ENCODE measurements at places on chromosomes 13 and 19.

DNA sequence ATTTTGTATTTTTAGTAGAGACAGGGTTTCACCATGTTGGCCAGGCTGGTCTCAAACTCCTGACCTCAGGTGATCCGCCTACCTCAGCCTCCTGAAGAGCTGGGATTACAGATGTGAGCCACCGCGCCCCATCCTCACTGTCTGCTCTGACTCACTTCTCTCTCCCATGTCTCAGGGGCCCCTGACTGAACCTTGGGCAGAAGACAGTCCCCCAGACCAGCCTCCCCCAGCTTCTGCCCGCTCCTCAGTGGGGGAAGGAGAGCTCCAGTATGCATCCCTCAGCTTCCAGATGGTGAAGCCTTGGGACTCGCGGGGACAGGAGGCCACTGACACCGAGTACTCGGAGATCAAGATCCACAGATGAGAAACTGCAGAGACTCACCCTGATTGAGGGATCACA lies 5.0 kb downstream of the SIGLEC9 start:
- DNase-seq = no peak

DNA sequence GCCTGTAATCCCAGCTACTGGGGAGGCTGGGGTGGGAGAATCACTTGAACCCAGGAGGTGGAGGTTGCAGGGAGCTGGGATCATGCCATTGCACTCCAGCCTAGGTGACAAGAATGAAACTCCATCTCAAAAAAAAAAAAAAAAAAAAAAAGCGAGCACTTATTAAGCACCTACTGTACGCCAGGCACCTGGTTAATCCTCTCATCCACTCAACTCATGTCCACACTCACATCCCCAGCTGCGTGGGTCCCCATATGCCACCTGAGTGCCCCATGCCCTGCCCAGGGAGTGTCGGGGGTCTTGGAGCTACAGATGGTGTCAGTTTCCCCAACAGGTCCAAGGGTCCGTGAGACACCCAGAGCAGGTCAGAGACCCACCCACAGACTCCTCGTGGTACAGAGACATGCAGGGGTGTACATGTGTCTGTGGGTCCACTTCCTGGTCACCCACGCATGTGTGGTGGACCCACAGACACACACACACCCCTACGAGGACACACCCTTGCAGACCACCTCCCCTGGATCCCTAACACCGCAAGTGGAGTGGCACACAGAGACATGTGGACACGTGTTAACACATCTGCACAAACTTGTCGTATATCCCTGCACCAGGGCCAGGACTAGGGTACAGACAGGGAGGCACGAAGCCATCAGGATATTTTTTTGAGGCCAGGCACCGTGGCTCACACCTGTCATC lies 3.5 kb downstream of the INSL3 start:
- no peak for DNase-seq

GRCh38 chr19:42233678-42234292 lies 8.6 kb downstream of the GSK3A start:
- DNase-seq = no peak

GRCh38 chr13:23468811-23469210 lies 35.3 kb upstream of the SACS start:
- no peak for DNase-seq

DNA sequence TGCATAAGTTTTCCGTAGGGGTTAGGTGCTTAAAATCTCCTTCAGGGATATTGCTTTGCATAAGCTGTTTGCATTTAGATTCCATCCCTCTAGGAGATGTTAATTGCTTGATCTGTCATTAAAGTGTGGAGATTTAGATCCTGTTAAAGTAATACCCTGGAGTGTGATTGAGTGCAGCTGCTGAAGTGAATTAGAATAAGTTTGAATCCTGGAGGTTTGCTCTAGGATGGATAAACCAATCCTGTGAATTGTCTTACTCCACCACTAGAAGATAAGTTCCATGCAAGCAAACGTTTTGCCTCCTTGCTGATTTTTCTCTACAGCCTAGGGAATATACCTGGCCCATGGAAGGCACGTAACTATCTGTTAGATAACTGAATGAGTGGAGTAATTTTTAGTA lies 1487.2 kb upstream of the PRR20A start:
- no peak for DNase-seq

DNA sequence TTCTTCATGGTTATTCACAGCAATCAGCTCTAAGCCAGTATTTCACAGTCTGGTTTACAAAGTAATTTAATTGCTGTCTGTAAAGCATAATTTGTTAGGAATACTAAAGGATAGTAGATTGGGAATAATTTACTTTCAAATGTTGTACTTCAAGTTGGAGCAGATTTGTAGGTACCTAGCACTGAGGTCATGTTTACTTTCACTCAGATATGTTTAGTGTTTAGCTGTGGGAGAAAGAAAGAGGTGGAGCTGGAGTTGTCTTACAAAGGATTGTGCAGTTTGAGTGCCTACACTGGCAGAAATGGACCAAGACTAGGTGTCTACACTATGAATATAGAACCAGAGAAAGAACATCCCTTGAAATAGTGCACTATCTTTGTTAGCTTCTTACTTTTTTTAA lies 464.6 kb downstream of the PCDH9 start:
- DNase-seq = no peak

DNA sequence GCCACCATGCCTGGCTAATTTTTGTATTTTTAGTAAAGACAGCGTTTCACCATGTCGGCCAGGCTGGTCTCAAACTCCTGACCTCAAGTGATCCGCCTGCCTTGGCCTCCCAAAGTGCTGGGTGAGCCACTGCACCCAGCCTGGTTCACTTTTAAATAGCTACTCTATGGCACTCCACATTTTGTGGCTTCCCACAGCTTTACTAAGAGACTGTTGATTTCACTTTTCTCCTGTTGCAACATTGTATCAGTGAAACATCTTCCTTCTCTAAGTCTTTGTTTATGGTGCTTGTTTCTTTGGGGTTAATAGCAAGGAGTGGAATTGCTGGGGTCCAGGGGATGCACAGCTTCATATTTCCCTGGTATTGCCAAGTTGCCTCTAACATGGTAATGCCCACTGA lies 12.3 kb downstream of the TMEM38A start:
- DNase-seq = no peak

GRCh38 chr13:105069106-105069505 lies 1466.4 kb downstream of the EFNB2 start:
- DNase-seq = no peak

GRCh38 chr13:31035185-31035965 lies 102.9 kb downstream of the TEX26 start:
- DNase-seq = no peak

DNA sequence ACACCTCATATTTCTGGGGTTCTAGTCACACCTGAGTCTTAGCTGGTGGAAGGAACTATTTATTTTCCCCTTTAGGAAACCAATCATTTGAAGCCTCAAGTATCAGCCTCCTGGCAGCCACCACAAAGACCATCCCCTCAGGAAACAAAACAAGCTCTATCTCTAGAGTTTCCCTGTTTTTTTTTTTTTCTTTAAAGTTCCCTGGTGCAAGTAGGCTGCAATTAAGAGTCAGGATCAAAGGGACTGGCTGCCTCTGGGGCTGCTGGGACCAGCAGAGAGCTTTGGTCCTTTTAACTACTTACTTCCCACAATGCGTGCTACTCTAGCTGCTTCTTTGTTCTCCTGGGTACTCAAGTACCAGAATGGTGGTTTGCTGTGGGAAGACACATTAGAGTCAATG lies 11.4 kb downstream of the MBNL2 start:
- DNase-seq = no peak

DNA sequence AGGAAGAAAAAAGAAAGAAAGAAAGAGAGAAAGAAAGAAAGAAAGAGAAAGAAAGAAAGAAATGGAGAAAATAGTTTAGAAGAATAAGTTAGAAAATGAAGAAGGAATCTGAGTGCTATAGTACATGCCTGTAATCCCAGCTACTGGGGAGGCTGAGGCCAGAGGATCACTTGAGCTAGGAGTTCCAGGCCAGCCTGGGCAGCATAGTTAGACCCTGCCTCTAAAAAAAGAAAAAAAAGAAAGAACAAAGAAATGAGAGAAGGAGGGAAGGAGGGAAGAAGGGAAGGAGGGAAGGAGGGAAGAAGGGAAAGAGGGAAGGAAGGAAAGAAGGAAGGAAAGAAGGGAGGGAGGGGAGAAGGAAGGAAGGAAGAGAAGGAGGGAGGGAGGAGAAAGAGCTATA lies 1339.8 kb downstream of the OLFM4 start:
- no peak for DNase-seq

GRCh38 chr13:99496184-99497142 lies 4.8 kb upstream of the TM9SF2 start:
- peak; percentile 91 for DNase-seq

DNA sequence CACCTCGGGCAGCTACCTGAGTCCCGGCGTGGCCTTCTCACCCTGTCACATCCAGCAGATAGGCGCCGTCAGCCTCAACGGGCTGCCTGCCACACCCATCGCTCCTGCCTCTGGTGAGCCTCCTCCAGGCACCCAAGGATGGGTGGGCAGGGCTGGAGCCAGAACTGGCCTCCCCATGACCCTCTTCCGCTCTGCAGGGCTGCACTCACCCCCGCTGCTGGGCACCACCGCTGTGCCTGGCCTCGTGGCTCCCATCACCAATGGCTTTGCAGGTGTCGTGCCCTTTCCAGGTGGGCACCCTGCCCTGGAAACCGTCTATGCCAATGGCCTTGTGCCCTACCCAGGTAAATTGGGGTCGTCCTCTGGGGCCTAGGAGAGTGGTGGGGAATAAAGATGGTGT lies 57.7 kb downstream of the CELF5 start:
- no peak for DNase-seq

DNA sequence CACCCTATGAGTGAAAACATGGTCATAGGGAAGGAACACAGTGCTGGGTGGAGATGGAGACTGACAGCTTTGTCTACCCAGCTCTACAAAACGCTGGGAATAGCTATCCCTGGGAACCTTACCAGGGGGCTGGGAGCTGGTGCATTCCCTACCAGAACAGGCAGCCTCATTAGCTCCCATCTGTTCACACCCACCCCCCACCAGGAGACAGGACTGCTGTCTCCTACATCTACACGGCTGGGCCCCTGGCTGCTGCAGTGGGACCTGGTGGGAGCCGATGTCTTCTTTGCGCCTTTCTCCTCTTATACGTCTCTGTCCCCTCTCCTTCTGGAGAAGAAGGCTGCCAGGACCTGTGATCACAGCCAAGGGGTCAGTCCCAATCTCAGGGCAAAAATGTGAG lies 90.8 kb downstream of the UQCRFS1 start:
- no peak for DNase-seq

DNA sequence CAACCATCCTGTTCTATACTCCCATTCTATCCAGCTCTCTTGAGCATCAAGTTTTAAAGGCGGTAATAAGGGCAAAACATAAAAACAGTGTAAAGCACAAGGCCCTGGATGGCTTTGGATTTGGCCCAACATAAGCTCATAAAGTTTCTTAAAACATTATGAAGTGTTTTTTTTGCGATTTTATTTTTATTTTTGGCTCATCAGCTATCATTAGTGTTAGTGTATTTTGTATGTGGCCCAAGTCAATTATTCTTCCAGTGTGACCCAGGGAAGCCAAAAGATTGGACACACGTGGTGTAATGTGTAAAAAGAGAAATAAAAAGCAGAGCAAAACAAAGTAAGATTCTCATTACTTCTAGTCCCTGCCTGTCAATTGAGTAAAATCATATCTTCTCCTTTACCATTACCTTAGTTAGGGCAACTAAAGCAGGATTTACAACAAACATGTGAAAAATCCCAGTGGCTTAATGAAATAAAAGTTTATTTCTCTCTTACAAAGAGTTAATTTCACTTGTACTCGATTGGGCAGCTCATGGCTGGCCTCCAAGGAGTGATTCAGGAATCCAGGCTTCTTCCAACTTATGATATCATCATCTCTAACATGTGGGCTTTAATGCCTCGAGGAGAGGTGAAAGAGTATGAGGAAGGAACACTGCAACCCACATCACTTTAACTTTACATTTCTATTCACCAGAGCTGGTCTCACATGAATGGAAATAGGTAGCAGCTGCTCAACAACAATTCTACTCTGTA lies 725.2 kb upstream of the SLITRK1 start:
- DNase-seq = no peak

DNA sequence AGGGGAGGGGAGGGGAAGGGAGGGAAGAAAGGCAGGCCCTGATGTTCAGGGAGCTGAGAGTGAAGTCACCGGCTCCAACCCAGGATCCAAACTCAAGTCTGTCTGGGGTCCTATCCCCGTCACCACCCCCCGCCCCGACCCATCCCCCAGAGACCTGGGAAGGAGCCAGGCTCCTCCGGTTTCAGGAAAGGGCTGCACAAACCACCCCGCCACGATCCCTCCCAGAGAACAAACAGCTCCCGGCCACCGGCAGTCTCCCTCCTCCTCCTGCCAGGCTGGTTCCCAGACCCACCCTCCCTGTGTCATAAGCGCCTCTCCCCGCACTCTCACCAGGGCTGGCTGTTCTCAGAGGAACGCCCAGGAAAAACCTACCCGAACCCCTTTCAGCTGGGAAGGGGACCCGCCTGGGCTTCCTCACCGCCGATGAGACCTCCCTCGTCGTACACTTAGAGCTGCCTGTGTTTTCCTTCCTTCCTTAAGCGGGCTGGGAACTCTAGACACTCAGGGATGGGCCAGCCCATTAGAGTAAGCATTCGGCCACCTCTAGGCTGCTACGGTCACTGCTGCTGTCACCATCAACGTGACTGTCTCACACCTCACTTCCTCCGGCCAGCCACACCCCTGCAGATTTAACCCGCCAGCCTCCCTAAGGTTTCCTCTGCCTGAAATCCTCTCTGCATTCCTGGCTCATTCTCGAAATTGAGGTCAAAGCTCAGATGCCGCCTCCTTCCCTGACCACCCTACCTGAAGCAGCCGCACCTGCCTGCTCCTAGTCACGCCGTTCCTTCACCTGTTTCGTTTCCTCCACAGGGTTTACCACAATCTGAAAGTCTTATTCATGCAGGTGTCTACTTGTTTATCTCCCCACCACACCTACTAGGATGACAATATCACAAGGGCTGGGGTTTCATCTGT lies 6.3 kb upstream of the RDH13 start:
- peak; percentile 8 for DNase-seq

DNA sequence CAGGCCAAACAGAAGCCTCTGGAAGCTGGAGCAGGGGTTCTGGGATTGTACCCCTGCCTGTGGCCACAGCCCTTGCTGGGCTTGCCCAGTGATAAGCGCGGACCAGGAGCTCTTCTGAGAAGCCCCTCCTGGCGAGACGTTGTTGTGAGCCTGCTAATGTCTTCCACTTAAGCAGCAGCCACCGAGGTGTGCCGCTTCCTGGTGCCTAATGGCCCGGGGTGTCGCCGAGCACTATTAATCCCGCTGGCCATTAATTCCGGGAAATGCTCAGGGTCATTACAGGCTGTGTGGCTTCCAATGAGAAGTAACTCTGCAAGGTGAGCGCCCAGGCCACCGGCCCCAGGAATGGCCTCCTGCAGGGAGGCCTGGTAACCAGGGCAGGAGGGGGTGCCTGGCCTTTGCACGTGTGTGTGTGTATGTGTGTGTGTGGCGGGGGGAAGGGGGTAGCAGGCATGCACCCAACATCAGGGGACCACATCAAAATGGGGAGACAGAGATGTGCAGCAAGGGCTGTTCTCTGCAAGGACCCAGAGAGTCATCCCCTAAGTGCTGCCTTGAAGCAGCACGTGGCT lies 175.0 kb downstream of the URI1 start:
- DNase-seq = no peak

DNA sequence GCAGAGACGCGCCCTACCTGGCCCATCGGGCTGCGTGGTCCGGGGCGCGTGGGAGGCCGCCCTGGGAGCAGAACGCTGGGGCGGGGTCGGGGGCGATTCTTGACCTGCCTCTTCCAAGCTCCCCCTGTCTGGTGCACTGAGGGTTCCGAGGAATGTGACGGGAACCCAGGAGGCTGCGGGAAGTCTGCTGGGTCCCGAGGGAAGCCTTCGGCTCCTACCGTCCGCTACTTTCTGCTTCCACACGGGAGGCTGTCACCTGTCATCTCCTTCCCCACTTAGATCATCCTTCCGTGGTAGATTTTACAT lies 781 bp upstream of the SPRYD7 start:
- no peak for DNase-seq
